ENCODE measurements at places on chromosomes 5 and 9. TPM values are rescaled to one million over a fixed set of nuclear protein-coding genes. Genes with fewer than 3 reads are reported as not detected.

GMCL2 gene
- total RNA-seq = not detected

WDR38 gene
- not detected for total RNA-seq

GNA14 gene
- 7.5 TPM for total RNA-seq

TMEM171 gene
- 8.9 TPM for total RNA-seq

SLCO6A1 gene
- total RNA-seq = not detected

All from vein endothelial cell (primary cell).